Fibroblast of villous mesenchyme (primary cell): ENCODE measurements at places on chromosomes 3 and 15. TPM values are rescaled to one million over a fixed set of nuclear protein-coding genes. Genes with fewer than 3 reads are reported as not detected.

GRCh38 chr3:59880717-59881116 lies 830.9 kb upstream of the CFAP20DC start:
- DNase-seq: no peak

Gene SLC9C1
- under 0.01 TPM in 1 of 2 replicates, not detected in the other for total RNA-seq

DNA sequence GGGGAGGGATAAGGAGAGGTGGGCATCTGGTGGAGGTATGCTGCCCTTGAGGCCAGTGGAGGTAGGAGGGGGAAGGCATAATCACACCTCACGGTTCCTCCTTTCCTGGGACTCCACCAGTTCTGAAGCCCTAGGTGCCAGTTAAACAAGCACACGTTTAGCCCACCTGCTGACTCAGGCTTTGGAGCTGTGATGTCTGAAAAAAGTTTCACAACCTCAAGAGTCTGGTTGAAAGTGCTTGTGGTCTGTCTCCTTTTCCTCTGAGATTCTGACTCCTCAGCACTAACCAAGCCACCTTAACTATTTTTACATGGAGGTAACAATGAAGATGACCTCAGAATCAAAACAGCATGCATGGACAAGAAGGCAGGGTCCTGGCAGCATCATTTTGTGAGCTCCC lies 23.0 kb downstream of the HPS3 start:
- DNase-seq: peak; percentile 87

GRCh38 chr15:88118741-88119140 lies 137.8 kb downstream of the NTRK3 start:
- no peak for DNase-seq

Gene ZNF860
- 0.86 and 0.97 TPM in 2 replicates for total RNA-seq

GRCh38 chr3:129745253-129745652 lies 138.8 kb upstream of the PLXND1 start:
- peak; percentile 78 for DNase-seq

DNA sequence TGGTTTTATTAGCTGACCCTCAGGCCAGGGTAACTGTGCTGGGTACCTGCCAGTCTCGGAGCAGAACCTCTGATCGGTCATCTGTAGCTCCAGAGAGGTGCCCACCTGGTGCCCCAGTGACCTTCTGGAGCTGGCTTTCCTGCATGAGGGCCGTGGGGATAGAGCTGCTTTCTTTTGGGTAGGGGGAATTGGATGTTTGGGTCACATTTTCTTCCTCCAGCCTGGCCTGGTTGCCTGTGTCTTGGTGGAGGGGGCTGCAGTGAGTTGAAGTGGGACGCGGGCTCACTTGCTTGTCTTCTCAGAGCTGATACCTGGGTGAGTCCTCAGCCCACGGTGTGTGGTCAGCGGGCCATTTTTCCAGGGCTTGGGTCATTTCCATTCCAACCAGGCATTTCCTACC lies 2.6 kb downstream of the ZNF710 start:
- DNase-seq: no peak
